EL (cell line): ENCODE measurements at places on chromosomes 7 and 10.

- DNase-seq, result no peak
These were observed 63.4 kb upstream of the C1QL3 start for GRCh38 chr10:16585103-16585502.

DNA sequence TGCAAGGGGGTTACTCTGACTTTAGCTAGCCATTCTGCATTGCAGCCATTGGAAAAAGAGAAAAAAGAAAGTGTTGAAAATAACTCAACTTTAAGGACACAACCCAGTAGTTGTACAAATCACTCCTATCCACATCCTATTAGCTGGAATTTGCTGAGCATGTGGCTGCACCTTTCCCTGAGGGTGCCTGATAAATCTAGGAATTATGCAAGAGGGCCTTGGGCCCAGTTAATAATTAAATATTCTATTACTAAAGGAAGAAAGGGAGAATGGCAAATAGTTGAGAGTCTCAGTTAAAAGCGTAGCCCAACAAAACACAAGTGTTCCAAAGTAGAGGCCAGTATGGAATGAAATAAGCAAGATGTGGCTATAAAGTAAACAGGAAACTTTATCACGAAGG is 200.9 kb upstream of the CNTNAP2 start:
- no peak for DNase-seq

- peak; percentile 6 for DNase-seq
These were observed 101.2 kb upstream of the TRIM24 start for GRCh38 chr7:138358850-138359341.

- DNase-seq, result no peak
These were observed 1247.4 kb upstream of the SORCS1 start for GRCh38 chr10:108411894-108412293.

DNA sequence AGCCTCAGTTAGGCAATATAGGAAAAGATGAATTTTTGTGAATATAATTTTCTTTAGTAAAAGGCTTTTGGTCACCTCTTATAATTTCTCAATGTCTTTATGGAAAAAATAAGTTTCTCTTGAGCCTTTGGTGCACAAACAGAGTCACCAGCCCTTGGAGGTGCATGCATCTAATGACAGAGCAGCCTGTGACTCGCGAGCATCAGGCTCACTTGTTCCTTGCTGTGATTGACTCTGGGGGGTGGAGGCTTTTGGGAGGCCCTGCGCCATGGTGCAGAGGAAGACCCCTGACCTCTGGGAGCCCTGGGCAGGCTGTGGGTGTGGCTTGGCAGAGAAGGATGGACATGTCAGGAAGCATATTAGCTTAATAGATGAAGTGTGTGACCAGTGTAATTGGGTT is 60.2 kb downstream of the FIGNL1 start:
- DNase-seq, result no peak

DNA sequence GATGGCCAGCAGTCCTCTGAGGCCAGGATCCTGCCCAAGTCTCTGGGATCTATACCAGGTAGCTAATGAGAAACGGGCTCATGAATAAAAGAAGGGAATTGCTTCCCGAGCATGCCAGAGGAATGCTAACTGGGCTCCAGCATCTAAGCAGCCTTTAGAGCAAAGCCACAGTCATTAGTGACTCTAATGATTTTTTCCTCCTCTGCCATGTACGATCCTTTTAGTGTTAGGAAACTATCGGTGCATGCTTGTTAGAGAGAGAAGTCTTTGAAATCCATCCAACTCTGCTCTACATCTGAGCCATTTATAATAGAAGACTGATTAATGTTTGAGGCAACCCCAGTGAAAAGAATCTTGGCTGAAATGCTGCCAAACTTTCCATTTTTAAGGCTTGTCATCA is 124.9 kb upstream of the TCERG1L start:
- no peak for DNase-seq

DNA sequence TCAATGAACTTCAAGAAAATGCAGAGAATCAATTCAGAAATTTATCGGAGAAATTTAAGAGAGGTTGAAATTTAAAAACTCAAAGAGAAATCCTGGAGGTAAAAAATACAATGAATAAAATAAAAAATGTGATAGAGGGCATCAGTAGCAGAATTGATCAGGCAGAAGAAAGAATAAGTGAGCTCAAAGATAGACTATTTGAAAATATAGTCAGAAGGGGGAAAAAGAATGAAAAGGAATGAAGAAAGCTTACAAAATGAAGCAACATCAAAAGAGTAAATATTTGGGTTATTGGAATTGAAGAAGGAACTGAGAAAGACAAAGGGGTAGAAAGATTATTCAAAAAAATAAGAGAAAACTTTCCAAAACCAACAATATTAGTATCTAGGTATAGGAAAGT is 291.4 kb downstream of the SH2D4B start:
- no peak for DNase-seq

DNA sequence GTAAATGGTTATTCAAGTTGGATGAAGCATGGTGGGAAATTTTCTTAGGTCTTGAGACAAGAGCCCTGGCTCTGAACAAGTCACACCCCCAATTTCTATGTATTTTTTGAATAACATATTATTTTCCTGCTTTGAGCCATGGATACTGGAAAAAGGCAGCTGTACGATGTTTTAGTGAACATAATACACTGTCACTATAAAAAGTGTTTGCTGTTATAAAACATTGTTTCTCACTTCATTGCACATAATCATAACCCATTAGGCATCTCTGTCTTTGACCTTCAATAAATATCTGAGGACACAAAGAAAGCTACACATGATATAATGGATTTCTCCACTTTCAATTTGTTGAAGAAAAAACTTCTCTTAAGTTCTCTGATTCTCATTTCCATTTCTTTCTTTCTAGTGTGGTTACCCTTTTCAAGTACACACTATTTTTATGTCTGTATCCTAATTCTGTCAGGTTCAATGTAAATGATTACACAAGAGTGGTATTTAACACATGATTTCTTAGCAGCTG is 283.9 kb upstream of the SP8 start:
- DNase-seq, result no peak

GRCh38 chr10:131890276-131891195 is 10.3 kb upstream of the PPP2R2D start:
- DNase-seq, result no peak

GRCh38 chr7:146115851-146116520 is 615 bp upstream of the CNTNAP2 start:
- DNase-seq, result no peak

- no peak for DNase-seq
These were observed 525.0 kb upstream of the NRP1 start for GRCh38 chr10:33859319-33860022.

- DNase-seq, result no peak
These were observed 23.0 kb downstream of the CDC123 start for GRCh38 chr10:12218991-12219390.

- DNase-seq, result peak; percentile 68
These were observed 3.6 kb downstream of the NPM3 start for GRCh38 chr10:101779544-101780186.

- DNase-seq, result no peak
These were observed 359.4 kb downstream of the THSD7A start for GRCh38 chr7:11472646-11473045.

DNA sequence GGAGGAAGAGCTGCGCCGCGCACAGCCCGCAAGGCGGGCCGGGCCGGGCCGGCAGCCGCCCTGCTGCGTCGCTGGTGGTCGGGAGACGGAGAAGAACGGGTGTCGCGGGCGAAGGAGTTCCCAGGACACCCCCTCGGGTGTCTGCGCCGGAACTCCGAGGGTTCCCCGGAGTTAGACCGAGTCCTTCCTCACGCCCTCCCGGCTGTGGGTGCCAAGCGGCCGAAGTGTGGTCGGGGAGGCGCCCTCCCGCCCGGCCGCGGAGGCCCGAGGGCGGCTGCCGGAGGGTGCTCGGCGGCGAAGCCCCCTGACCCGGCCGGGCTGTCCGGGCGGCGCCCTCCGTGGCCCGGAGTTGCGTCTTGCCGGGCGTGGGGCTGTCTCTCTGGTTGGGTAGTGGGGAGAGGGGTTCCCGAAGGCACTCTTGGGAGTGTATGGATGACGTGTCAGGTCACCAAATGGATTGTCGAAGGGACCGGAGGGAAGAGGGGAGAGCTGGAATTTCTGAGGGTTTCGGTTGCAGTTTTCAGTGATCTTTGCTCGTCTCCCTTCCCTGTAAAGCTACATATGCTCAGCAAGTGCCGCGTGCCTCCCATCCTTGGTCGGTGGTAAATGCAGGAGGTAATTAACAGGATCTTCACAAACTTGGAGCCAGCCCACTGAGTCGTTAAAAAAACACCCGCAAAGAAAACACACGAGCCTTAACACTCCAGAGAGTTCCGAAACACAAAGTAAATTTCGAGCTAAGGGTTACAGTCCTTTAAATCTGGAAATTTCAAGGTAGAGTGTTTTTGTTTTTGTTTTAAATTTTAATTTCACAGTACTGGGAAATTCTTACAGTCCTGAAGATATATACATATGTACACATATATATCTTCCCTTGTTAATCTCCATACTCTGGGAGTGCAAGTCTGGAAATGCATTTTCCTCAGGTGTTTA is 871 bp downstream of the ST7 start:
- DNase-seq, result peak; percentile 87

- peak; percentile 94 for DNase-seq
These were observed 254.9 kb downstream of the KIAA1217 start for GRCh38 chr10:24463611-24464426.

DNA sequence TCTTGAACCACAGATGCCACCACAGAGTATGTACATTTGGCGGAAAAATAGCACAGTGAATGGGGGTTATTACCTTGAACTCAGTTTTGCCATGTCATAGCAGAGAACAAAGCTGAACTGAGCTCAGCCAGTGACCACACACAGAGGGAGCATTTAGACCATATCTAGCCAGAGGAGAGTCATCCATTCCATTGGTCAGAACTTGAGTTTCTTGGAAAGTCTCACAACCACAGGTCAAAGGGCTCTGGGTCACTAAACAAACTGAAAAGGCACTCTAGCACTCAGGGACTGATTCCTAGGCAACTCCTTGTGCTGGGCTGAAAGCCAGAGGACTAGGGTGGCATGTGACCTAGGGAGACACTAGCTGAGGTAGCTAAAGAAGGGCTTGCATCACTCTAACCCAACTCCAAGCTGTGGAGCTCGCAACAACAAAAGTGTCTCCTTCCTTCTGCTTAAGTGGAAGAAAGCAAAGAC is 239.7 kb upstream of the SEMA3D start:
- DNase-seq, result peak; percentile 35

DNA sequence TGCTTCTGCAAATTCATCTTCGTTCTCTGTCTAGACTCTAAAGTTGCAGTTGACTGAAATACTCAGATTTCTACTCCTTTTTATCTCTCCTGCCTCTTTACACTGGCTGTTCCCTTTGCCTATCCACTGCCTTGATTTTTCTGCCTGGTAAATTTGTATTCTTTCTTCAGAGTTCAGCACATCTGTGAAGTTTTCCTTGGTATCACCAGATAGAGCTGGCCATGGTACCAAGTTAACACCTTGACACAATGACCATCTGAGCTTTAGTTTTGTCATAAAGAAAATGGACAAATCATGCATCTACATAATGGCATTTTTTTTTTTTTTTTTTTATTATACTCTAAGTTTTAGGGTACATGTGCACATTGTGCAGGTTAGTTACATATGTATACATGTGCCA is 143.0 kb downstream of the PPP1R3A start:
- no peak for DNase-seq

GRCh38 chr10:3735175-3735574 is 49.8 kb downstream of the KLF6 start:
- DNase-seq, result no peak

GRCh38 chr7:120030876-120031275 is 242.1 kb upstream of the KCND2 start:
- no peak for DNase-seq

- DNase-seq, result no peak
These were observed 26.6 kb downstream of the ZNF775 start for GRCh38 chr7:150405584-150406311.

DNA sequence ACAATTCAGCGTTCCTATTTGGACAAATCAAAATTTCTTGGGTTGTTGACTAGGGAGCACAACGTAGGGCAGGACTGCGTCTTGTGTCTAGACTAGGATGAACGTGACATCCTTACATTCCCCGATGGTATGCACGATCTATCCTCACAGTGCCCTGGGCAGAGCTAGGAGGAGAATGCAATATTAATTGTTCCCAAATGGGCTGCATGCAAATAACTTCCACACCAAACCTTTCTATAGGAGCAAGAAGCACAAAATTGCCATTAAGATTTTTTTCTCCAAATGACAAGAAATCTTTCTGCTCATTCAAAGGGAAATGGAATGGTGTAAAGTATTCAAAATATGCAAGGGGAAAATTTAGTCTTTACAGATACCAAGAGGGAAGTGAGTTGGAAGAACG is 21.4 kb upstream of the AQP1 start:
- no peak for DNase-seq

DNA sequence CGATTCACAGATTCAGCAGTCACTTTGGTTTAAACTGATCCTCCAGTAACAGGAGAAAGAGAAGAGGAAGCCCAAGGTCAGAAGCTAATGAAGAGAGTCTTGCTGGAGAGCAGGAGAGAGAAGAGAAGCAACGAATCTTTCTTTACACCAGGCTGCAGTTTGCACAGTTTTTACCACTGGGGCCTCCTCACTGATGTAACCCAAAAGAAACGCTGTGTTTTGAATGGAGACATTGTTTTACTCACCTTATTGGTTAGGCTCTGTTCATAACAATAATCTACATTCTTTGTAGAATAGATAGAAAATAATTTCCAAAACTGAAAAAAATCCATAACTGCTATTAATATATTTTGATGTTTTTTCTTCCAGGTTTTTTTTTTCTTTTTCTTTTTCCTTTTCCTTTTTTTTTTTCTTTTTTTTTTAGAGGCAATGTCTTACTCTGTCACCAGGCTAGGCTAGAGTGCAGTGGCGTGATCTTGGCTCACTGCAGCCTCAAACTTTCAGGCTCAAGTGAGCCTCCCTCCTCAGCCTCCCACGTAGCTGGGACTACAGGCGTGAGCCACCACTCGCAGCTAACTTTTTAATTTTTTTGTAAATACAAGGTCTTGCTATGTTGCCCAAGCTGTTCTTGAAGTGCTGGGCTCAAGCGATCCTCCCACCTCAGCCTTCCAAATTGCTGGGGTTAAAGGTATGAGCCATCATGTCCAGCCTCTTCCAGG is 27.6 kb downstream of the LYZL1 start:
- DNase-seq, result no peak

DNA sequence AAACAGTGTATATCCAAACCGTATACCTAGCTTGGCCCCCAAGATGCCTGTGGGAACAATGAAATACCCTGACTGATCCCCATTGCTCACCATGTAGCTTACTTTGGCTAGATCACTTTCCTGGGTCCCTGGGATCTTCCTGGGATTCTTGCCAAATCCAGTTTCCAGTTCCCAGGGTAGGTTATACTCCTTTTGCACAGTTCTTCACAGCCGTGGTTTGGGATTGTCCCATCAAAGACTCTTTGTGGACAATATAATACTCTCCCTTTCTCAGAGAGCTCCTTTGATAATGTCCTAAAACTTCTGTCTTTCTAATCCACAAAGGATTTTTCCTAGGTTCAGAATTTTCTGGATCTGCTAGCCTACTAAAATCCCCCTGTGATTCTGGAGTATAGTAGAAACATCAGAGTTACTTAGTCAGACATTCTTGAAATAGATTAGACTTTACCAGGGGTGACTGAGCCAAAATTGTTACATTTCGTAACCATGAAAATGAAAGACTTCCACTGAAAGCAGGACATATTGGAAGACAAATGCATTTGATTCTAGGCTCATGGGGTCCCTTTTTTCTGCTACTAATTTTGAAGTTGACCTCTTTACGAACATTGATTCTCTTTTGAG is 388.3 kb upstream of the ETV1 start:
- no peak for DNase-seq
